Stimulated activated CD8-positive, alpha-beta memory T cell treated with anti-CD3 and anti-CD28 coated beads, Interleukin-4, amount 100 ng/mL, for 4 hours (primary cell): ENCODE measurements at places on chromosomes 3 and 15.

DNA sequence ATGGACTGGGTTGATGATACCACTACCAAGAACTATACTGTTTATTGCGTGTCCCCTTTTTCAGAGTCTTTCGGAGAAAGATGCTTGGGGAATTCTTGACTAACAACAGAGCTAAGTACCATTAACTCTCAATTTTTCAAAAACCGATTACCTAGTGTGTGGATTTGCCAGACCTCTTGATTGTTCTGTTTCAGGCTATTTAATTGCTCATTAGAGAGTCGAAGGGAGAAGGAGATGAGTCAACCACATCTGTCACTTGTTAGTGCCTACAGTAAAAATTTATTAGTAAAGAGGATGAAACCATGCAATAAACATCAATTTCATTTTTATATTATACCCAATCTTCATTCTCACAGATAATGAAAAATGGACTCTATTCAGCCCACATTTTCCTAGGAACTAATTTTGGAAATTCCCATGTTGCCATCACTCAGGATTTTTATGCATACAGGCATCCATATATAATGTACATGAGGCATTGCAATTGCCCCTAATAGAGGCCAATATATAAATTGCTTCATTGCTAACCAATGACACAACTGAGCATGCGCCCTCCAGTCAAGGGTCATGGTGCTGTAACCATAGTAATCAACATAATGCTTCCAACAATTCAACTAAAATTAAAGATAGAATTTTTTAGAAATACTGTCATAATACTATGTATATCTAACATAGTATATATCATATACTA, 541.7 kb downstream of the TBL1XR1 start:
- no peak for DNase-seq

DNA sequence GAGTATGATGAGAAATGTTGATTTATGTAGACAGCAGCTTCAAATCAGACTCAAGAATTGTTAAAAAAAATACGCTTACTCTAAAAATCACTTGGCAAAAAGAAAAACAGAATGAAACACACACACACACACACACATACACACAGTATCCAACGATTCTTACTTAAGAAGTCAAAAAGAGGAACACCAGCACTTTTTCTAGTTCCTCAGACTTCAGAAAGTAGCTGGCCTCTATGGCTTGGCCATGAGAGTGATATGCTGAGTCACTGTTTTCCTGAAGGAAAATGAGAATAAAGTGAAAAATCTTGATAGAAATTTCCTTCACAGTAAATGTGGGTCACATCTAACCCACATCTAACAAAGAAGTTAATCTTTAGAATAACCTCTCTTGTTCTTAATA, 22.1 kb downstream of the CNTN3 start:
- no peak for DNase-seq

DNA sequence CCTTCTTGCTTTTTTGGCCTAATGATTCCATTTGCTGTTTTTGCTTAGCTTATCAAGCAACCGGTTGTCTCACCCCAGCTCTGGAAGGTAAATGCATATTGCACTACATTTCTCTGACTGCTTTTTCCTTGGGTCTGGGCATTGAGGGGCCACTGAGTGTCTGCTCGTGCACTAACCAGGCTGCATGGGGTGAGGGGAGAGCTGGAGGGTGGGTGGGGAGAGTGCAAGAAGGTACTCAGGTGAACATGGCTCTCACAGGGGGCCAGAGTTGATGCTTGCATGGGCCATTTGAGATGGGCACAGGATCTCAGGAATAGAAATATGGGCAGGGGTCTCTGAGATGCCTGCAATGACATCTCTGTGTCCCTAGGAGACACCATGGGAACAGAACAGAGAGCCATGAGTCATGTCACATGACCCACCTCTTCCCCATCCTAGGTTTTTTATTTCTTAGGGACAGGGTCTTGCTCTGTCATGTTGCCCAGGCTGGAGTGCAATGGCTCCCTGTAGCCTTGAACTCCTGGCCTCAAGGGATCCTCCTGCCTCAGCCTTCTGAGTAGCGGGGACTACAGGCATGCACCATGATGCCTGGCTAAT, 6.2 kb downstream of the ALPK3 start:
- no peak for DNase-seq

GRCh38 chr3:171342783-171343420, 117.3 kb downstream of the TNIK start:
- DNase-seq: no peak

- no peak for DNase-seq
These were observed 413.3 kb downstream of the CNTN6 start for GRCh38 chr3:1506090-1506489.

GRCh38 chr15:36875740-36876334, 224.5 kb downstream of the MEIS2 start:
- no peak for DNase-seq
